ENCODE measurements at places on chromosomes 5 and 9.

- no peak for DNase-seq
Measured at GRCh38 chr5:59856358-59856757, 37.2 kb downstream of the PDE4D start.

DNA sequence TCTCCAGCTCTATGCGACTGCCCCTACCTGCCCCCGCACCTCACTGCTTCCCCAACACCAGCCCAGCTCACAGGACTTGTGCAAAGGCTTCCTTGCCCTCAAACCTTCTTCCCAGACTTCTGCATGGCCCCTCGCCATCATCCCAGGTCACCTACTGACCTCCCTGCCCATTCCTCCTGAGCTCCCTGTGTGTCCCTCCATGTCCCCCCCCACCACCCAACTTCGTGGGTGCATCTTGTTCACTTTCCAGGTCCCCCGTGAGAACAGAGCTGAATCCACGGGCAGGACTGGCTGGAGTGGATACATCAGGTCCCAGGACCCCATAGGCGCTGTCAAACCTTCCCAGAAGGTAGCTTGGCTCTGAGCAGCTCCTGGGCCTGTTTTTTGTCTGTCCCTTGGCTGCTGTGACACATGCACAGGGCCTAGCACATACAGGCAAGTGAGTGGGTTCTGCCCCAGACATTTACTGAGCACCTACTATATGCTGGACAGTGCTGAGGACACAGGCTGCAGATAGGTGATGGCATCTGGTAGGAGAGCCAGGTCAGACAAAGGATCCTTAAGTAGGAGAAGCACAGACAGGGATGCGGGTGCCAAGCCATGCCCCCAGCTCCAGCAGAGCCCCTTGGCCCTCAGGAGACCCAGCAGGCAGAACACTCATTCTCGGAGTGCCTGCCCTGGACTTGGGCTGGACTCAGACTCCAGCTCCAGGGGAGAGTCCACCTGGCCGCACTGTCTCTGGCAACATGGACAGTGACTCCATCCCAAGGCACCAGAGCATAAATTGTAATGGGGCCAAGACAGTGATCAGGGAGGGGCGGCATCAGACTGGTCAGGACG is 15.0 kb downstream of the NINJ1 start:
- DNase-seq: no peak

DNA sequence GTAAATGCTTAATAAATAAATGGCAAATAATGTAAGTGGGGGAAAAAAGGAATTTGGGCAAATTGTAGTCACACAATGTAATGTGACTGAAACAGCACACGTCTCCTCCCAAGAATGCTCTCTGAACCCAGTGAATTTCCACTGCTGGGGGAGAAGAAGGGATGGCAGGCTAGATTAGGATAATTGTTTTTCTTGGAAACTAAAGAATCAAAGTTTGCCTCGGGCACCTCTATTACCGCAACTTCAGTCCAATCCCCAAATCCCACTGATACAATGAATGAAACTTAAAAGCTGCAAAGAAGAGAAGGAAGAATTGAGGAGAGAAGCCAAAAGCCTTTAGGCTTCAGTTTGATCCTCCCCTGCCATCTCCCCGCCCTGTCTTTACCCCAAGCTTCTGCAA is 423.2 kb upstream of the PAPPA start:
- no peak for DNase-seq

- DNase-seq: no peak
Measured at GRCh38 chr9:129863059-129863690, 27.9 kb downstream of the USP20 start.

DNA sequence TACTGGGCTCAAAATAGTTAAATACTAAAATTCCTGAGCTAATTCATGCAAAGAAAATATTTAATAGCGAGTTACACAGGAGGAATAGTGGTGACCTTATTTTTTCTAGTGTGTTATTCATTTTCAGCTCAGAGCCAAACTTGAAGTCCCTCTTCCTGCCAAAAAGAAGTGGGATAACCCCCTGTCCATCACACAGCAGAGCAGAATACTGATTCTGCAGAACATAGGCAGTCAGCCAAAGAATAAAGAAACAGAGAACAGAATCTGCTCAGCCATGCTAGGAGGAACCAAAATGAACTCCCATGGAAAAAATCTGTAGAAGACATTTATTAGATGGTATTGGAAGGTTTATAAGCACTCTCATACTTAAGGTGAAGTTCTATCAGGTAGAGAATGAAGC is 49.4 kb upstream of the GRIN3A start:
- DNase-seq: no peak

DNA sequence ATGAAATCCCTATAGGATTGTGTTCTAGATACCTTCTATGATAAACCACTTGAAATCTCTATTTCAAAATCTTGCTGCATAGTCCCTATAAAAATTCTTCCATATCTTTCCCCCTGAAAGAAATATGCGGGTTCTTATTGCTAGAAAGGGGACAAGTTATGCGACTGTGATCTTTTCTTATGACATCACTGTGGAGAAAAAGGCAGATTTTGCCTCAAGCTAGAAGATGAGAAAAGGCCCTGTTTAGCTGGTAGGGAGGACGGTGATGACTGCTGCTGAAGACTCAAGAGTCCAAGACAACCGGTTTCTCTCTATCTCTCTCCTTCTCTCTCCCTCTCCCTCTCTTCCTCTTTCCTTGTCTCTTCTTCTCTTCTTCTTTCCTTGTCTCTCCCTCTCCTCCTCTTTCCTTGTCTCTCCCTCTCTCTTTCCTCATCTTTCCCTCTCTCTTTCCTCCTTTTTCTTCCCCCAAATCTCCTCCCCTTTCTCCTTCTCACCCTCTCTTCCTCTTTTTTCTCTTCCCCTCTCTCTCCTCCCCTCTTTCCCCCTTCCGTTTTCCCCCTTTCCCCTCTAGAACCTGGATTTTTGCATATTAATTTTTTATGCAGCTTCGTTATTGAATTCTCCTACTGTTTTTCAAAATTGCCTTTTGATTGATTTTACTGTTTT is 5.3 kb downstream of the OR2S2 start:
- no peak for DNase-seq

GRCh38 chr9:136690806-136691261 is 3.6 kb upstream of the AGPAT2 start:
- no peak for DNase-seq

GRCh38 chr9:134083451-134083850 is 15.6 kb upstream of the BRD3 start:
- DNase-seq: no peak

DNA sequence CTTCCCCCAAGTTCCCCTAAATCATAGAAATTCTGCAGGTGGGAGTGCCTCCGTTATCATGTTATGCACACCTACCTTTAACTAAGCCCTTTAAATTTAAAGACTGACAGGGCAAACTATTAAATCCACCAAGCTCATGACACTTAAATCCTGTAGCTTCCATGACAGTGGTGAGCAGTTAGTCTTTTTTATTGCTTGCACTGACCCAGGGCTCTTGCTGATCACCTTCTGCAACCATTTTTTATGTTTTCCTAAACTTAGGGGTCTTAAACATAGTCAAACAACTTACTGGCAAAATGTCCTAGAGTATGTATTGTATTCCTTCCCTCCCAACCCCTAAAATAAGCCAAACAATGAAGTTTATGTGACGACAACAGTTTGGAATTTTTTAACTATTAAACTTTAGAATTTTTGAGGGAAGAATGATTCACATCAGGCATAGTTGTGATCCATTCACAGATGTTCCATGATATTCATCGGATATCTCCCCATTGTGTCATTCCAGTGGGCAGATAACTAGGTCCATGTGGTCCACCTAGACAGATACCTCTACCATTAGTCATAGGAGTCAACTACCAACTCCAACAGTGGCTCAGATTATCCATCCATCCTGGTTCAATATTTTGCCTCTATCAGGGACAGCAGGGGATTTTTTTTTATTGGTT is 283.1 kb downstream of the ADAMTS6 start:
- DNase-seq: no peak

DNA sequence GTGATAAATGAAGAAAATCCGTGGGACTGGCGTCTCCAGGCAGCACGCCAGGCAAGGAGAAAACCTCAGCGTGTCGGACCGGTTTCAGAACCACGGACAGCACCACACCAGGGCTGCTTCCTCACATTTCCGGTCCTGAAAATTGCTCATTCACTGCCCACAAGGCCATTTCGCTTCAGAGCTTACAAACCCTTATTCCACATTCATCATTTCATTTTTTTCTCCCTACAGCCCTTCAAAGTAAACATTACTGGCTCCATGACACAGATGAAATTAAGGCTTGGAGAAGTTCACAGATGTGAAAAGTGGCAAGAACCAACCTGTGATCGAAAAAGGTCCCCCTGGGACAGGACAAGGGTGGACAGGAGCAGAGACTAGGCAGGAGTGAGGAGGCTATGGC is 1.5 kb upstream of the GPRIN1 start:
- DNase-seq: peak; percentile 47

- DNase-seq: no peak
Measured at GRCh38 chr9:124450931-124451661, 845 bp downstream of the ADGRD2 start.

GRCh38 chr9:23492126-23493002 is 333.7 kb downstream of the ELAVL2 start:
- no peak for DNase-seq

DNA sequence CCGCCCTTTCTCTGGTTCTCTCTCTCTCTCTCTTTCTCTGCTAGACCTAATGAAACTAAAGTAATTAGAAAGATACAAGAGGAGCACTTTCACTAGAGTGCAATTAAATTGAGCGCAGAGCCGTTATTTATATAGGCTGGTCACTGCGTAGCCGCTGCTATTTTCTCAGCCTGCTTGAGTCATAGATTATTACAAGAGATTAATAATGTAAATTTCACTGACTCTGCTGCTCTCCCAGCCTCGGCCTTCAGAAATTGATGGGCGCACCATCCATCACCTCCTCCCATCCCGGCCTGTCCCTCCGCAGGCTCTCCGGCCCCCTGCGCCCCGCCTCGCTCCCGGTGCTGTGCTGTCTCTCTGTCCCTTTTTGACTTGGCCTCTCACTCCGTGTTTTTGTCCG is 268.0 kb upstream of the MVB12B start:
- no peak for DNase-seq

DNA sequence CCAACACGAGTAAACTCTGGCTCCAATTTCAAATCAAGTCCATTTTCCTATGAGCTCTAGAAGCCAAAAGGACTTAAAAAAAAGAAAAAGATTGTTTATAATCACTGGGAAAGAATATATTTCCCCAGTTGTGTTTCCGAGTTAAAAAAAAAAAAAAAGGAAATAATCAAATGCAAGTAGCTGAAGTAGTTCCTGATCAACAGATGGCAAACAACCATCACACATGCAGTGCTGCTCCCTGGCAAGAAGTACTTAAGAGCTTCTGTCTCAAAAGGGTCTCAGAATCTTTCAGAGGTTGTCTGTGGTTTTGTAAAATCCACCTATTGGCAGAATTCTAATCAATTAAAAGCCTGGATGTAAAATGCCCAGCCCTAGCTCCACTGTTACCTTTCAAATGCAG is 387.9 kb downstream of the RAB3C start:
- no peak for DNase-seq
